T-cell (primary cell): ENCODE measurements at places on chromosomes 3 and 15.
A peak's percentile ranks its signal among the peaks of the same experiment; 100 is the strongest.

GRCh38 chr3:123126031-123126430 is 59.2 kb downstream of the PDIA5 start:
- DNase-seq, result no peak

DNA sequence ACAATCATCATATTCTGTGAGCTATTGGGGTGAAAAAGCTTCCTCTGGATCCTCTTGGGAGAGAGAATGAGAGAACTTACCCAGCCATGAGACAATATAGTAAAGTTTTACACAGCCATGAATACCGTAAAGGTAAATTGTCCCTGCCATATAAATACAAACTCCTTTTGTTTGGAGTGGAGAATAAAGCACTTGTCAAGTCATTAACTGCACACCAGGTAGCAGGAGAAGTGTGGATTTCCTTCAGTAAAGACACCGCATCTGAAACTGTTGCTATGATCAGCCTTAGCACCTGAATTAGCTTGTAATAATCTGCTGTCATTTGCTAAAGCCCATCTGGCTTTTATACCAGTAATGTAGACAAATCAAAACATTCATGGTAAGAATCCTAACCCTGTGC is 336.6 kb upstream of the SLCO3A1 start:
- DNase-seq, result no peak

- DNase-seq, result no peak
Measured at GRCh38 chr3:100496711-100497261, 4.4 kb downstream of the TMEM45A start.

GRCh38 chr3:133211449-133211848 is 173.3 kb downstream of the TMEM108 start:
- no peak for DNase-seq

DNA sequence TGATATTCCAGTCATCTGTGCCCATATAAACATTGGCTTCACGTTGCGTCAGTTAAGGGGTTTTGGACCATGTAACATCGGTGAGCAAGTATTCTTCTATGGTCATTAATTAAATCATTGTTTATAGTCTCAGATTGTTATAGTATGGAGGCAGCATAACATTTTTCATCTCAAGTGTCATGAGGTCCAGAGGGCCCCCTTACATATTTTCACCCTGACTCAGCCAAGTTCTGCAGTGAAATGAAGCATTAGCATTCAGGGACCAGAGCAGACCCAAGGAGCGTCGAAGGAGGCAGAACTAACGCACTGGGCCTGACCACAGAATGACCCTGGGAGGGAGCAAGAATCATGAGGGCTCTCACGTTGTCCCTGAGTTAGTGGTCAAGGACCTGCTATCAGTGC is 171.5 kb downstream of the LRTM1 start:
- no peak for DNase-seq

GRCh38 chr15:98889930-98890695 is 117.5 kb downstream of the PGPEP1L start:
- DNase-seq, result no peak

DNA sequence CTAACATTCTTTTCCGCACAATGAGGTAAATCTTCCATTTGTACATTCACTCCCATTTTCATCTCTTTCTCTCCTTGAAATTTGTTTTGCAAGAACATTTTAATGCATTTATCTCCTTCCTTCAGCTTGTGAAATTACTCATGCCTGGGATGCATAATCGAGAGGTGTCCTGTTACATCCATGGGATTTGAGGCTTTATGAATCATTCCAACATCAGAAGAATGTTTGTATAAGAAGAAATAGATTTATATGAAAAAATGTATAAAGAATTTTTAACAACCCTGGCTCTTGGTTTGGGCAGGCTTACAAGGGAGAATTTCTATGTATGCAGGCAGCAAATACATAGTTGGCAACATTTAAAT is 93.2 kb upstream of the MBNL1 start:
- DNase-seq, result no peak

DNA sequence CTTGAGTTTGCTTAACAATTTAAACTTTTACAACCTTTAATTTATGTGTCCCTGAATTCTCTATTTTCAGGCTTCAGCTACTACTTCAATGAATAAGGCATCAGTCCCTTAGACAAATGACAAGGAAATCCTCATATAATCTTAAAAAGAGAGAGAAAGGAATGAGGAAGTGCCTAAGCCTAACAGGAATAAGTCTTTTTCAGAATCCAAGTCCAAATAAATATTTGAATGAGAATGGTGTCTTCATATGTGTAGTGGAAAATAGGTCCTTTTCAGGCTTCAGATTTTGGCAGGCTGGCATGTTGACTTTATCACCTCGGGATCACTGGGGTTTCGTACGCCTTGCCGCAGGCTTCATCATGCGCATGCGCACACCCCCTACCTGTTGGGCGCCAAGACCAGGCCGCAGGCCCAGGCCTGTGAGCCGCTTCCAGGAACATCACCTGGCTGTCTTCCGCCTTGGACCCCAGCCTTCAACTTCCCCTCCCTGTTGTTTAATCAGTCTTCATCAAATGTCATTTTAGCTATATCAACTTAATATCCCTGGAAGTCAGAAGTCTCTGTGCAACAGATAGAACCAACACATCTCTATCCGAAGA is 334.5 kb downstream of the SOX2 start:
- no peak for DNase-seq

- no peak for DNase-seq
Measured at GRCh38 chr3:181564222-181564621, 147.5 kb upstream of the SOX2 start.

- DNase-seq, result no peak
Measured at GRCh38 chr3:54536450-54536849, 391.4 kb downstream of the LRTM1 start.

DNA sequence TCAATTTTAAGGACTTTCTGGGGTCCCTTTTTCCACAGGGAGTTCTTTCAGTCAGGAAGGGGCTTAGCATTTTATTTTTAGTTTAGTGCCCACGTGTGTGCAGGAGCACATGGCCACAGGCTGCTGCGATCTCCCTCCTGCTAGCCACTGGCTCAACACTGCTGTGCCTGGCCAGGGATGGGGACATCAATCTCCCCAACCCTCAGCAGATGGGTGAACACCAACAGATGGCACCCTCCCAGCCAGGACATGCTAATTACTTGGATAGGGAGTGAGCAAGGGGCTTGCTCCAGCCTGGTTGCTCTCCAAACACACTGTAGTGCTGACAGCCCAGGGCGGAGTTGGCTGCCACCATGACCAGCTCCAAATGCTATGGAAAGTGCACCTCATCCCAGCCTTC is 7.4 kb upstream of the RIOX2 start:
- DNase-seq, result no peak

GRCh38 chr3:33717616-33717865 is 513 bp downstream of the CLASP2 start:
- DNase-seq, result no peak

GRCh38 chr3:30504939-30505338 is 101.5 kb upstream of the TGFBR2 start:
- DNase-seq, result no peak

- no peak for DNase-seq
Measured at GRCh38 chr3:62041681-62042080, 331.7 kb downstream of the FEZF2 start.

DNA sequence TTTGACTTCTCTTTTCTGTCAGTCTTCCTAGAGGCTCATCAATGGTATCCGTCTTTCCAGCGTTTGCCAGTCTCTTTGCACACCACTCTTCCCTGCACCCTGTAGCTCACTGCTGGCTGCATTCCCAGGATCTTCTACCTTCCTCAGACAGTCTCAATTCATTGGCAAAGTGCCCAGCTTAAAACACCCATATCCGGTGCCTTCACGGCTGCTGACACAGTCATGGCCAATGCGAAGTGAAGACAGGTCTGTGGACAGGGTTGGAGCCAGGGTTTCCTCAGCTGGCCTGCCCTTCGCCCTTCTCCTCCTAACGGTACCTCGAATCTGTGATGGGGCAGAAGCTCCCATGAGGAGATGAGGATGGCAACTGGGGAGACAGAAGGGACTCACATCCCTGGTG is 36.1 kb downstream of the PTH1R start:
- no peak for DNase-seq

DNA sequence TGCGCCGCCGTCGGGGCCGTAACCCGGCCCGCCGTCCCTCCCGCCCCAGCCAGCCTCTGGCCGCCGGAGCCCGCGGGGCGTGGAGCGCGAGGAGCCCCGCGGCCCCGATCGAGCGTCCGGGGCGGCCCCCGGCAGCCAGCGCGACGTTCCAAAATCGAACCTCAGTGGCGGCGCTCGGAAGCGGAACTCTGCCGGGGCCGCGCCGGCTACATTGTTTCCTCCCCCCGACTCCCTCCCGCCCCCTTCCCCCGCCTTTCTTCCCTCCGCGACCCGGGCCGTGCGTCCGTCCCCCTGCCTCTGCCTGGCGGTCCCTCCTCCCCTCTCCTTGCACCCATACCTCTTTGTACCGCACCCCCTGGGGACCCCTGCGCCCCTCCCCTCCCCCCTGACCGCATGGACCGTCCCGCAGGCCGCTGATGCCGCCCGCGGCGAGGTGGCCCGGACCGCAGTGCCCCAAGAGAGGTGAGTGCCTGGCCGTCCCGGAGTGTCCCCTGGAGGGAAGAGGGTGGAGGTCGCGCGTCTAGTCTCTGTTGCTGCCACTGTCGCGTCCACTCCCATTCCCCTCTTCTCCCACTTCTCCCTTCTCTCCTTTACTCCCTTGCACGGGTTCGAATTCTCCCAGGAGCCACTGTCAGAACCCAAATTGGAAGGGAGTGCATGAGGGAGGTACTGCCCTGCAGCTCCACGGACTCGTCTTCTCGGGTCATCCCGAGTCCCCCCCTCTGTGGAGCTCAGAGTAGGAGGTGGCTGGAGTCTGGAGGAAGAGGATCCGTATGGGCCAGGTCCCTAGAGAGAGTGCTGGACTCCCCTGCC is 585 bp downstream of the CSK start:
- DNase-seq, result peak; percentile 64

GRCh38 chr3:172104471-172105072 is 65.2 kb downstream of the FNDC3B start:
- no peak for DNase-seq

GRCh38 chr3:53833700-53834099 is 12.5 kb downstream of the CHDH start:
- DNase-seq, result no peak

GRCh38 chr3:28877912-28878311 is 403.0 kb upstream of the RBMS3 start:
- DNase-seq, result no peak

DNA sequence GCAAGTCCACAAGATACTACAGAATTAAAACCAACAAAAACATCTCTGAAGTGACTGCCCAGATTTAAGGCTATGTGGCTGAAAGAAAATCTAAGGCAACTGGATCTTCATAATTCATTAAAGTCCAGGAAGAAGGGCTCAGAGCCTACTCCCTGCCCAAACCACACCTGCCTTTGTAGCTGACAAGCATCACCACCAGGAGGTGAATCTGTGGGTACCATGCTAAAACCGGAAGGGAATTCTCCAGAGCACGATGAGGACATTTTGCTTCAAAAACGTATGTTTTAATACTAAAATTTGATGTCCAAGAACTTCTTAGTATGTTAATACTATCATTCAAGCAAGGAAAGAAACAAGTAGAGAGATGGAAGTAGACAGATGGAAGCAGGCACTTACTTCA is 495.9 kb upstream of the NECTIN3 start:
- DNase-seq, result no peak

DNA sequence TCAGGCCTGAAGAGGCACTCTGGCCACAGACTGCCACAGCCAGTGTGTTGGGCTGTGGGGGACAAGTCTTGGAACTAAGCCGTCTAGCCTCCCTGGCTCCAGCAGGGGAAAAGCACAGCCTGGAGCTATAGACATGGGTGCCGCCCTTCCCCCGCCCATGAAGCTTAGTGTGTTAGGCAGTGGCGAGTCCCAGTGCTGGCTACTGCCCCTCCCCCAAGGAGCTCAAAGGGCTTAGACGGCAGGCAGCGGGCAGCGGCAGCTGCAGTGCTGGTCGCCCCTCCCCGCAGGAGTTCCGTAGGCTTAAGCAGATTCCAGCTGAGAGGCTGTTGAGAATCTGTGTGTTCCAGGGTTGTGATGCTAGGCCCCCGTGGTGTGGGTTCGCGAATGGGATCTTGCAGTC is 135.8 kb upstream of the RORA start:
- no peak for DNase-seq

DNA sequence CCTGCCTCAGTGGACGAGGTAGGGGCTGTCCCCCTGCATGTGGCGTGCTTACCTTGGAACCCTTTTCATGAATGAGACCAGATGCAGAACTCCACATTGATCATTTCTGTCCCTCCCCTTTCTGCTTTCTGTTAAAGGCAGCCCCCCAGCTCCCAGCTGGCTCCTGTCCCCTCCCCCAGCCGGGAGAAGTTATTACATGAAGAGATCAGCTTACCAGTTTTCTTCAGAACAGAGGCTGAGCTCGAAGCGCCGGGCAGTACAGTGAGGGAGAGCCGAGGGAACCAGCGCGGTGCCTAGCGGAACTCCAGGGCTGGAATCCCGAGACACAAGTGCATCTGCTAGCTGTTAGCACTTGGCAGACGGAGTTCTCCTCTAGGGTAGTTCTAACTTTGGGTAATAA is 263.3 kb upstream of the NR2E3 start:
- no peak for DNase-seq

GRCh38 chr3:66162766-66163165 is 58.0 kb upstream of the SLC25A26 start:
- no peak for DNase-seq

GRCh38 chr3:5278666-5279065 is 91.2 kb downstream of the EDEM1 start:
- no peak for DNase-seq

DNA sequence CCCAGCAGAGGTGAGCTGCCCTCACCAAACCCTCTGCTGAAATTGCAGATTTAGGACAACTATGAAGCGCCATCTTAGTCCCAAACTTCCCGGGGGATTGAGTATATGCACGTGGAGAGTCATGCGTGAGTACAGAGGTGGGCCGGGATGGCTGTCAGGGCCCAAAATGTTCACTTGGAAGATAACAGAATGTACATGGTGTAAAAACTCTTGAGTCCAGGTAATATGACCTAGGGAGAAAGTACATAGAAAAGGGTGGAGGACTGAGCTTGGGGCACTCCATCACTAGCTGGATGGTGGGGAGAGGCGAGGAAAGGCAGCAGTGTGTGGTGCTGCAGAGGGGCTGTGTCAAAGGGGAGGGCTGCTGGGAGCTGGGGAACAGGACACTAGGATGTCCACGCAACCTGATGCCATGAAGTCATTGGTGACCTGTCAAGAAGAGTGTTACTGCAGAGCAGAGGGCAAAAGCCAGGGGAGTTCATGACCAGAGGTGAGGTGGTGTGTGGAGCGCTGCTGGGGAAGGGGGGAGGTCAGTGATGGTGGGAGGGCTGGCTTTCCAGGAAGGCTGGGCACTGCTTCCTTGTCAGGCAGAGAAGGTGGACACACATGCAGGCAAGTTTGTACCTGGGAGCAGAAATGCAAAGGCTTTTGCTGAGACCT is 236.2 kb upstream of the LYSMD4 start:
- no peak for DNase-seq

DNA sequence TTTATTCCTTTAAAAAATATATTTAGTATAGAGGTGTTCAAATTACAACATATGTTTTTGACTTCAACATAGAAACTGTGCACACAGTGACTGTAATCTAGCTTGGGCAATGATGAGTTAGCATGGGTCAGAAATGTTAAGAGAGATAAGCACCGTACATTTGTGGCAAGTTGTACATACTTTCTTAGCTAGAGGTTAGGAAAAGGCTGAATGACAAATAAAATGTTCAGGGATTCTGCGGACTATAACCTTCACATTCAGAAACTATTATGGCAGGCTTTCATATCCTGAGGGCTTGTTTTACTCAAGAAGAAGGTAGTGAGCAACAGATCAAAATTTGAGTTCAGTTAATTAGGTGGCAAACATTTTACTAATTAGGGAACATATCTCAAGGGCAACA is 379.7 kb upstream of the EPHA6 start:
- no peak for DNase-seq

GRCh38 chr3:47646362-47646761 is 67.7 kb upstream of the CSPG5 start:
- no peak for DNase-seq

- no peak for DNase-seq
Measured at GRCh38 chr3:32597656-32598055, 27.0 kb upstream of the DYNC1LI1 start.
